ENCODE measurements at places on chromosomes 2 and 18.

DNA sequence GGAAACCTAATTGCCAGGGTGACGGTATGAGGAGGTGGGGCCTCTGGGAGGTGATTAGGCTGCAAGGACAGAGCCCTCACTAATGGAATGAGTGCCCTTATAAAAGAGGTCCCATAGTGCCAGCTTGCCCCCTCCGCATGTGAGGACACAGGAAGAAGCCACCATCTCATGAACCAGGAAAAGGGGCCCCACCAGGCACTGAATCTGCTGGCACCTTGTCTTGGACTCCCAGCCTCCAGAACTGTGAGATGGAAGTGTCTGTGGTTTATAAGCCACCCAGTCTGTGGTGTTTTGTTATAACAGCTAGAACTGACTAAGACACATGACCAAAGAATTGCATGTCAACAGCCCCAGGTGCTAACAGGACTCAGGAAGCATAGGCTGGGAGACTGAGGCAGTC, 214.3 kb downstream of the MGAT5 start:
- no peak for DNase-seq

GRCh38 chr2:174597345-174598047, at the start of gene WIPF1:
Gene WIPF1 (minus strand): TSS chr2:174597804. CDS start chr2:174585573, 12,231 bp downstream.
- peak; percentile 68 for DNase-seq

- no peak for DNase-seq
These were observed 43.0 kb upstream of the ITSN2 start for GRCh38 chr2:24403168-24403831.

DNA sequence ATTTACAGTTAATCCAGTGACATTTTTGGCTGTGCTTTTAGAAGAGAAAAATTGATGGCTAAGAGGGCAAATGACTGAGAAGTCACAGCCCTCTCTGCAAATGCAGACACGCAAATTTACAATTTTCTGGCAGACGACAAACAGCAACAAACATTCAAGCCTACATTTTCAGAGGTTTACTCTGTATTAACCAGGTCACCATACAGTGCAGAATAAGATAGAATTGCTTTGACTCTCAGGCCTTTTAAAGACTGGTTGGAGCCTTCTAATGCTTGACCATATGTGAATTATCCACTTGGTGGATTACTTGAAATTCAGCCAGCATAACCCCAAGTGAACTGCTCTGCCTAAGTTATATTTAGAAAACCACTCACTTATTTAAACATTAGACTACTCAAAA, 280.9 kb upstream of the STON1 start:
- DNase-seq: no peak

DNA sequence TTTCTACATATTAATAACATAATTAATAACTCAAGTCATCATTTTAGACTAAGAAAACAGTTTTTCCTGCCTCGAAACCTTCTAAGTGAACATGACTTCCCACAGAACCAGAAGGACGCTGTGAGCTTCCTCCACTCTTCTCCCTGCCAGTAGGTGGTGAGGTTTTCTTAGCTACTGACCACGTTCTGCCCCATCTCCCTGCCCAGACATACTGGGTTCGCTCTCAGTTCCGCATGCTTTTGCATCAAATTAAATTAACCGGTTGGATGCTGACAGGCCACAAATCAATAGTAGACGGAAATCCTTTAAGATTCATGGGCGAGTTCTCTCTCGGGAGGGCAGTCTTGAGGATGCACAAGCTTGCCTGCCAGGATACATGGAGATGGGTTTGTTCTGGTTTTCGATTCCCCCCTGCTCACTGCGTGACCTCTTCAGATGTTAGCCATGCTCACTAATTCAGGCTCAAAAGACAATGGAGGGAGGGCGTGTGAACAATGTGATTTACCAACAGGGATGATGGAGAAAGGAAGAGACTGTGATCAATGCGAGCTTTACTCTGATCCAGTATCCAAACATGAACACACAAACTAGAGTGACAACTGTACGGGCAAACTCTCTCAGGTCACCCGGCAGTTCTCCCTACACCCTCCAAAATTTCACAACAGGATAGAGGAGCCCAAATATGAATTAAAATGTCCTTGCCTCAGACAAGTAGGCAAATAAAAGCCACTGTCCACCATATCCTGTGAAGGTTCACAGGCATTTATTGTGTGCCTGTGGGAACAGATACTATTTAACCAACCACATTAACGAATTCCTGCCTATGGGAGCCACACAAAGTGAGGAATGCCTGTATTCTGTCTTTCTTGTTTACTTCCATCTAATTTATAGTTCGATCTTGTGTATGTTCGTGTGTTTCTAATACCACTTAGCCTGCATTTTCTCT, 375.7 kb downstream of the EIPR1 start:
- DNase-seq: no peak

GRCh38 chr2:237182422-237183123, 96.9 kb downstream of the COPS8 start:
- DNase-seq: no peak

GRCh38 chr2:154240921-154241379, 369.2 kb downstream of the GALNT13 start:
- DNase-seq: no peak

DNA sequence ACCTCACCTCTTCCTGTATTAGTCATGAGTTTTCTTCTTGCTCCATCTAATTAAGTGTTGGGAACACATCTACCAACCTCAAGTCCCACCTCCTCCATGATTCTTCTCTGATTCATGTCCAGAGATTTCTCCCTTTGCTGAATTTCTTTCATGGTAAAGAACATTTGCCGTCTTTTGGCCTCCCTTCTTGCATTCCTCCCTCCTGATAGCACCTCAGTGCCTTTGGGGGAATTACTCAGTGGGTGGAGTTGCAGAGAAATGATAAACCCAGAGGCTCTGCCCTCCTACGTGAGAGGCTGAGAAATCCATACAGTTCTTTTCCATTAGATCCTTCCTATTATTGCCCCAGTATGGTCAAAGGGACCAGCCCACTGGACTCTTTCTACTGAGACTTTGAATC, 651.9 kb downstream of the SLC4A3 start:
- no peak for DNase-seq

GRCh38 chr2:61178603-61179545, 16.9 kb downstream of the C2orf74 start:
- no peak for DNase-seq

- no peak for DNase-seq
These were observed 137.0 kb upstream of the CTNNA2 start for GRCh38 chr2:79375817-79376216.

DNA sequence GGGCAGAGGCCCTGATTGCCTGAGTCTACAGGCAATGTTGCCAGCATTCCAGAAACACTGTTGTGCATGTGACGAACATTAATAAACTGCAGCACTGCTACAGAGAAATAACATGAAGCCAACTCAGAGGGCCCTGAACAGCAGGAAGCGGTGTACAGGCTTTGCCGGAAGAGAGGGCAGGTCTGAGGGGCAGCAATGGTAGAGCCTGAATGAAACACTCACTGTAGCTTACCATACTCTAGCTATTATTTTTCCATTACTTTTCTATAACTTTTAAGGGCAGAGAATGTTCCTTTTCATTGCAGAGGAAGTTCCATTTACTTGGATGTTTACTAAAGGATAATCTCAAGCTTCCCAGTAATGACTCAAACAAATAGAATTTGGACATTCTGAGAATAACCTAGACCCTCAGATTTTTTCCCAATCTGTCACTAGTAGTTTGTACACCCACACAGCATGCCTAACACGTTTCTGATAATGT, 150.4 kb downstream of the MTX2 start:
- DNase-seq: no peak

GRCh38 chr2:229416116-229416694, 145.1 kb upstream of the PID1 start:
- no peak for DNase-seq

DNA sequence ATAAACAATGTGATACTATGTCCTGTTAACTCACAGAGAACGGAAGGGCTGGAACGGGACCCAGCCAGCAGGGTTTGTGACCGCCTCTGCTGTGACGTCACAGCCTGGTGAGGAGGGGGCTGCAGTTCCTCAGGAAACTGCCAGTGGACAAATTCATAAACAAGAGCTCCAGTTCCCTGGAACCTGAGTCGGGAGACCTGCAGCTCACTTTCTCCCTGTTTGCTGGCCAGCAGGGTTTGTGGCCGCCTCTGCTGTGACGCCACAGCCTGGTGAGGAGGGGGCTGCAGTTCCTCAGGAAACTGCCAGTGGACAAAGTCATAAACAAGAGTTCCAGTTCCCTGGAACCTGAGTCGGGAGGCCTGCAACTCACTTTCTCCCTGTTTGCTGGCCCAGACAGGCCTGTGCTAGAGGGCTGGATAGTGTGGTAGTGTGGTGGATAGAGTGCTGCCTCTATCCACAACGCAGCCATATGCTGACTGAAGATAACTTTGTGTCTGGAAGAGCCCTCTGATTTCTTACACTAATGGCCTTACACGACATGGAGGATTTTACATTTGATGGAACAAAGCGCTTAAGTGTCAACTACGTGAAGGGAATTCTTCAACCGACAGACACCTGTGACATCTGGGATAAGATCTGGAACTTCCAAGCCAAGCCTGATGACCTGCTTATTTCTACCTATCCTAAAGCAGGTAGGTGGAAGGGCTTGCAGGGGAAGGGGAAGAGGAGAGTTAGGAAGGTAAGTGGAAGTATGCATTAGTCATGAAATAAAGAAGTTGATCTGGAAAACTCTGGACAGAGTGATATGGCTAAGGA, at the start of gene SULT1C4:
TSS of gene SULT1C4 (plus strand) at position 140 of the 816 bp plus-strand sequence. CDS start at position 524, 384 bp downstream.
- no peak for DNase-seq

GRCh38 chr2:229417916-229418315, 146.8 kb upstream of the PID1 start:
- no peak for DNase-seq

DNA sequence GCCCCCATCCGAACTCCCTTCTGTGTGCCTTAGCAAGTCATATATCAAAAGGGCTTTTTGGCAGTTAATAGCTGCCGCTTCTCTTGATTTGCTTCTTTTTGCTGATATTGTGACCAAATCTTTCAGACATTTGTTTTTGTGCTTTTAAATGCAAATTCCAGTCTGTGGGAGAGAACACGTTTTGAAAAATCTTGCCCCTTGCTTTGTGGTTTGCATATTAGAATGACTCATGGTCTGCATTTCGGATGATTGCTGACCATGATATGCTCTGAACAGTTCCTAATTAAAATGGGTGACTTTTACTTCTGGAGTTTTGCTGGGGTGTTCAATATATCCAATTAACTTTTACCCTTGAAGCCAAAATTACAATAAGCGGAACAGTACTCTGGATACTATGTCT, 58.2 kb upstream of the ST6GAL2 start:
- no peak for DNase-seq

DNA sequence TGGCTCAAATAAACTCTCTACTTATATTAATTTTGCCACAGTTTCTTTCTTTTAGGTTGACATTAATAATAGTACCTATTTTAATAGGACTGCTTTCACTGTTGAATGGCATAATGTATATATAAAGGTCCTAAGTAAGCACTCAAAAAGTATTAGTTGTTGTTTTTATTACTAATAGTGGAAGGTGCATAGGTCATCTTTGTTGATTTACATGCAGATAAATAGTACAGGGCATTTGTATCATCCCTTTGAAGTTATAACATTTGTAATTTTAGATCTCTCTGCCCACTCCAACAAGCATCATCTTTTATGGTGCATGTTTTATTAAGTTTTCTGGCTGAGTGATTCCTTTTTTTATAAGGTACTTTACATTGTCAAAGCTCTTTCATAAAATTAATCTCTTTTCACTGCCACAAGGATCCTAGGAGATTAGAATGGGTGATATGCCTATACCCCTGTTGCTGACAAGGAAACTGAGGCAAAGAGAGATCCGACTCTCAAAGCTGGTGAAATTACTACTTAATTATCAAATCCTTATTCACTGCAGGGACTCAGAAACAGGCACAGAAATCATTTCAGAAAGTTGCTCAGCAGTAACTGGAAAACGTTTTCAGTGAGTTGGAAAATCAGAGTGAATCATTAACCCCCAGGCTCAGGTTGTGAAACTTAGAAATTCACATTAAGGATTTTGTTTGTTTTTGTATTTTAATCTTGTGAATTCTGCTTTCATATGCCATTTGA, 299.6 kb downstream of the AGPS start:
- no peak for DNase-seq

GRCh38 chr2:200578778-200579177, 7.0 kb upstream of the AOX1 start:
- no peak for DNase-seq

GRCh38 chr2:24845691-24846090, 52.5 kb downstream of the CENPO start:
- no peak for DNase-seq

- no peak for DNase-seq
These were observed 63.8 kb downstream of the NCK2 start for GRCh38 chr2:105808423-105809096.

- no peak for DNase-seq
These were observed 147.0 kb upstream of the KLHL14 start for GRCh38 chr18:32919799-32920198.

- DNase-seq: no peak
These were observed 59.9 kb downstream of the DYM start for GRCh38 chr18:49400398-49401072.

DNA sequence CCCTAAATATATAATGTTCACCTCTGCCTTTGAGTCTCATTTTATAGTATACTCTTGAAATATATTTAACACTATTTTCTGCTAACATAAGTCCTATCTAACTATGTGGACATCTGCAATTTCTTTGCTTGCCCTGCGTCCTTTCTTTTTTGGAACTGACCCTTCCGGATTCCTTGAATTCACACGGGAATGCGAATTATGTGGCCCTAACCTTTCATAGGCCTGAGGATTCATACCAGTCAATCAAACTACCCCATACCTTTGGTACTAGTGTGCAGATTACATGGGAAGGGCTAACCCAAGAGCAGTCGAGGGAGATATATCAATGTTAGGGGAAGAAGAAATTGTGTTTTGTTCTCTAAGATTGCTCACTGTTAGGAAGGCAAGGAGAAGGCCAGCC, 56.4 kb downstream of the NRXN1 start:
- DNase-seq: no peak

GRCh38 chr2:207698301-207698700, 13.1 kb upstream of the CCNYL1 start:
- DNase-seq: no peak

GRCh38 chr2:222736301-222736700, 64.8 kb downstream of the MOGAT1 start:
- DNase-seq: no peak

DNA sequence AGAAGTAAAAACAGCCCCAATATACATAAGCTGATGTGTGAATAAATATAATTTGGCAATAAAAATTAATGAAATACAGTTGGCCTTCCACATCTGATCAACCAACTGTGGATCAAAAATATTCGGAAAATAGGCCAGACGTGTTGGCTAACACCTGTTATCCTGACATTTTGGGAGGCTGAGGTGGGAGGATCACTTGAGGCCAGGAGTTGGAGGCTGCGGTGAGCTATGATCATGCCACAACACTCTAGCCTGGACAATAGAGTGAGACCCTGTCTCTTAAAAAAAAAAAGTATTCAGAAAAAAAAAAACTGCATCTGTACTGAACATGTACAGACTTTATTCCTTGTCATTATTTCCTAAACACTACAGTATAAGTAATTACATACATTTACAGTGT, 11.5 kb upstream of the PUS10 start:
- no peak for DNase-seq

- DNase-seq: no peak
These were observed 164.9 kb downstream of the RDH14 start for GRCh38 chr2:18395555-18395954.

GRCh38 chr2:182444170-182444569, 17.3 kb upstream of the PDE1A start:
- DNase-seq: no peak

- DNase-seq: no peak
These were observed 1424.6 kb downstream of the DPP10 start for GRCh38 chr2:115867024-115867423.

Measured in stimulated activated naive CD4-positive, alpha-beta T cell (primary cell).